ENCODE measurements at places on chromosomes 3 and 15. TPM values are rescaled to one million over a fixed set of nuclear protein-coding genes. Genes with fewer than 3 reads are reported as not detected.

MST1R gene
- 1.8 TPM for polyA plus RNA-seq

SNX33 gene
- polyA plus RNA-seq = 4.9 TPM

C3orf49 gene
- not detected for polyA plus RNA-seq

GHRL gene
- 0.78 TPM for polyA plus RNA-seq

PSTPIP1 gene
- 3.7 TPM for polyA plus RNA-seq

EPHB3 gene
- polyA plus RNA-seq = 0.54 TPM

DNA sequence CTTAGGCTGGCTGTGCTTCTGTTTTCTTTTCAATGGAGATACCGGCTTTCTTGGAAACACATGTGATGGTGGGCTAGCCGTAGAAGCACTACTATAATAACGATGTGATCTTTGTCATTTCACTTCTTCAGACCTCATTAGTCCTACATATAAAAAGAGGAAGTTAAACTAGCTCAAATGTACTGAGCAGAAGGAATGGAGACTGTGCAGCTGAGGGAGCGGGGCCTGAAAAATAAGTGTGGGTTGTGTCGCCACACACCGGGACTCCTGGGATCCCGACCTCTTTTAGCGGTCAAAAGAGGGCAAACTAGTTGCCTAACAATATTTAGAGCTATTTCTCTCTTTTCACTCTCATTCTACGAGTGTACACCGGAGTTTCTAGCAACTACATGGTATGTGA, 1.0 kb upstream of the RNF7 start:
- no peak overlapping the region for H3K4me3 ChIP-seq
- DNase-seq = no peak
- H3K4me1 ChIP-seq = peaks cover 10% of the 10 kb centered on the region
- H3K36me3 ChIP-seq = no peaks in the 10 kb centered on the region
- H3K27ac ChIP-seq = no peak overlapping the region

- H3K36me3 ChIP-seq = no peaks in the 10 kb centered on the region
- peak overlapping the region; percentile 91 for H3K27ac ChIP-seq
- no peaks in the 10 kb centered on the region for H3K27me3 ChIP-seq
- H3K4me3 ChIP-seq = no peak overlapping the region
Measured at GRCh38 chr3:29344935-29345334, 64.1 kb downstream of the RBMS3 start.

GRCh38 chr3:12875857-12876836, 34.8 kb upstream of the RPL32 start:
- no peak overlapping the region for H3K27ac ChIP-seq
- peak overlapping the region; percentile 60 for H3K4me3 ChIP-seq
- peaks cover 11% of the 10 kb centered on the region for H3K27me3 ChIP-seq
- no peaks in the 10 kb centered on the region for H3K4me1 ChIP-seq
- peak; percentile 91 for DNase-seq

GRCh38 chr15:65275728-65276126, 11.0 kb downstream of the PARP16 start:
- no peak for DNase-seq
- H3K36me3 ChIP-seq = no peaks in the 10 kb centered on the region
- no peaks in the 10 kb centered on the region for H3K27me3 ChIP-seq
- no peak overlapping the region for H3K27ac ChIP-seq
- H3K4me3 ChIP-seq = no peak overlapping the region

DNA sequence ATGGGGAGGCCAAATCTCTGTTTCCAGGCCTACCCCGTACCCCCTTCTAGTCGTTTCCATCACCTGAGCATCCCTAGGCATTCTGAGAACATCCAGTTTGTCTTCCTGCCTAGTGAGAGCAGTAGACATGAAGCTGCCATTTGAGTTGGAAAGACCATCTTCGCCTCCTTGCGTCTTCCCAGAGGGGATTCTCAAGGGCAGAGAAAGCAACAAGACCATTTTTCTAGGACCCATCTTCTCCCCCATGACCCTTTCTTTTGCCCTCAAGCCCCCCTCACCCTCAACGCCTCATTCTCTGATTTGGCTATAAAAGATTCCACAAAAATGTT, 148.7 kb upstream of the BHLHE40 start:
- H3K4me1 ChIP-seq = peaks cover under 1% of the 10 kb centered on the region
- no peaks in the 10 kb centered on the region for H3K27me3 ChIP-seq
- no peak for DNase-seq
- no peaks in the 10 kb centered on the region for H3K36me3 ChIP-seq
- no peak overlapping the region for H3K27ac ChIP-seq
- no peak overlapping the region for H3K4me3 ChIP-seq

GRCh38 chr15:71110405-71111180, 4.7 kb upstream of the THSD4 start:
- H3K4me3 ChIP-seq = no peak overlapping the region
- DNase-seq = no peak
- H3K27ac ChIP-seq = no peak overlapping the region
- no peaks in the 10 kb centered on the region for H3K27me3 ChIP-seq
- peaks cover 17% of the 10 kb centered on the region for H3K4me1 ChIP-seq
- no peaks in the 10 kb centered on the region for H3K36me3 ChIP-seq

DNA sequence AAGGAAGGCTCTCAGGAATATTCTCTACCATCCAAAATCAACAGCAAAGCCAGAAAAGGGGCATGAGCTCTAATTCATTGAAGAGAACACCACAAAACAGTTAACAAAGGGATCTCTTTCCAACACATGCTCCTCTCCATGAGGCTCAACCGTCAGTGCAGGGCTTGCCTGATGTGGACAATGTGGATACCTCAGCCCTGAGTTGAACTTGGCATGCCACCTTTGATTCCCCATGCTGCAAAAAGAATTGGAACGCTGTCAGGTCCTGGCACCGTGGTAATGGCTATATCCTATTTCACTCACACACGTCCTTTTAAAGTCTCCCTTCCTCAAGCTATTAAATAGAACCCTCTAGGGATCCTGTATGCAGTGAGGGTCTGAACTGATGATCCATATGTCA, 30.7 kb upstream of the IP6K2 start:
- DNase-seq = no peak
- H3K36me3 ChIP-seq = no peaks in the 10 kb centered on the region
- no peak overlapping the region for H3K27ac ChIP-seq
- H3K4me1 ChIP-seq = no peaks in the 10 kb centered on the region
- no peaks in the 10 kb centered on the region for H3K27me3 ChIP-seq

- H3K4me1 ChIP-seq = peaks cover 8% of the 10 kb centered on the region
- H3K27ac ChIP-seq = no peak overlapping the region
- no peak for DNase-seq
- no peak overlapping the region for H3K4me3 ChIP-seq
- no peaks in the 10 kb centered on the region for H3K27me3 ChIP-seq
Measured at GRCh38 chr3:38984110-38984509, 67.6 kb downstream of the SCN11A start.

GRCh38 chr3:107242579-107242978, 134.7 kb upstream of the CCDC54 start:
- no peaks in the 10 kb centered on the region for H3K36me3 ChIP-seq
- H3K4me1 ChIP-seq = no peaks in the 10 kb centered on the region
- peaks cover 21% of the 10 kb centered on the region for H3K27me3 ChIP-seq
- no peak overlapping the region for H3K27ac ChIP-seq
- no peak for DNase-seq
- H3K4me3 ChIP-seq = no peak overlapping the region

- H3K4me3 ChIP-seq = no peak overlapping the region
- H3K27me3 ChIP-seq = no peaks in the 10 kb centered on the region
- H3K4me1 ChIP-seq = peaks cover 3% of the 10 kb centered on the region
- no peaks in the 10 kb centered on the region for H3K36me3 ChIP-seq
- H3K27ac ChIP-seq = no peak overlapping the region
Measured at GRCh38 chr3:29356062-29356461, 75.2 kb downstream of the RBMS3 start.

DNA sequence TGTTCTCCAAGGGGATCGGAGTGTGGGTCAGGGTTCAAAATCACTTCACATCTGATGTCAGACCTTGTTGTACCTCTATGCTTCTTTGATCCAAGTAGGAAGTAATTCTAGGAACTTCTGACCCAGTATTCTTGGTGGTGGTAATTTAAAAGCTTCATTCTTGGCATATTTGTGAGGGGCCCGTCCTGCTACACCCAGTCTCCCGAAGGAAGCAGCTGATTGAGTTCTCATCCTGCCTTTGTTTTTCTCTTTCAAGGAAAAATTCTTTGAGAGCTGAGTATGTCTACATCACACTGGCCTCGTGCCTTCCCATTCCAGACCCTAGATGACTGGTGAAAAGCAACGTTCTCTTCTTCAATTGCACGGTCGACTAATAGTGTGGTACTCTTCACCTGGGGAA, 234.4 kb upstream of the TPRG1 start:
- H3K4me1 ChIP-seq = peaks cover 13% of the 10 kb centered on the region
- H3K27me3 ChIP-seq = no peaks in the 10 kb centered on the region
- no peaks in the 10 kb centered on the region for H3K36me3 ChIP-seq

- no peaks in the 10 kb centered on the region for H3K27me3 ChIP-seq
- no peaks in the 10 kb centered on the region for H3K36me3 ChIP-seq
- H3K4me1 ChIP-seq = peaks cover 32% of the 10 kb centered on the region
- no peak overlapping the region for H3K27ac ChIP-seq
- no peak overlapping the region for H3K4me3 ChIP-seq
- DNase-seq = no peak
Measured at GRCh38 chr15:36598529-36599177, 19.2 kb downstream of the CDIN1 start.
